Thymus (tissue), 14 donors: ENCODE measurements at places on chromosomes 4 and X. TPM values are rescaled to one million over a fixed set of nuclear protein-coding genes. Genes with fewer than 3 reads are reported as not detected.

DNA sequence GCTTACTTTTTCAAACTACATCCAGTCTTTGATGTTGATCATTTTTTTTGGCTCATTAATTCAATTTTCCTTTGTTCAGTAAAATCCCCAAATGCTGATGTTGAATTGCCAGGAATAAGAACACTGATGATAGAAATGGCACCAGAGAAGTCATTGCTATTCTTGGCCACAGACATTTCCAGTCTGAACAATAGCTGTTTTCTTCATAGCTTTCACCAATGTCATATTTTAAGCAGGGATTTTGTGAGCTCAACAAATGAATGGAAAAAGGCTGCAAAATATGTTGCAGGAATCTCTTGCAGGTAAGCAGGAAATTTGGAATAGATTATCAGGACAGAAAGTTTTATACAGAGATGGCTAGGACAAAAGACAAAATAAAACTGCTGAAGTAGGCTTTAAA lies 40.5 kb upstream of the GLRB start:
- no peak for DNase-seq

DNA sequence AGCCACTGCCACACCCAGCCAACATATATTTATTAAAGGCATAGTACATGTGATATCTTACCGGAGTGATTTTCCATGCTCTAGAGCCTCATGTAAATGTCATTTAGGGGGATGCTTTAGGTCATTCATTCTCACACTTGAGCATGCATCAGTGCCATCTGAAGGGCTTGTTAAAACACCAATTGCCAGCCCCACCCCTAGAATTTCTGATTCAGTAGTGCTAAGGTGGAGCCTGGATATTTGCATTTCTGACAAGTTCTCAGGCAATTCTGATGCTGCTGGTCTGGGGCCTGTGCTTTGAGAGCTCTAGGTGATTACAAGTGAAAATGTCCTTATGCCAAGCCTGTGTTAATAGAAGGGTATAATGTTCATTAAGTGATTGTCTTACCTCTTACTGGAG lies 107.7 kb downstream of the PHEX start:
- no peak for DNase-seq

DNA sequence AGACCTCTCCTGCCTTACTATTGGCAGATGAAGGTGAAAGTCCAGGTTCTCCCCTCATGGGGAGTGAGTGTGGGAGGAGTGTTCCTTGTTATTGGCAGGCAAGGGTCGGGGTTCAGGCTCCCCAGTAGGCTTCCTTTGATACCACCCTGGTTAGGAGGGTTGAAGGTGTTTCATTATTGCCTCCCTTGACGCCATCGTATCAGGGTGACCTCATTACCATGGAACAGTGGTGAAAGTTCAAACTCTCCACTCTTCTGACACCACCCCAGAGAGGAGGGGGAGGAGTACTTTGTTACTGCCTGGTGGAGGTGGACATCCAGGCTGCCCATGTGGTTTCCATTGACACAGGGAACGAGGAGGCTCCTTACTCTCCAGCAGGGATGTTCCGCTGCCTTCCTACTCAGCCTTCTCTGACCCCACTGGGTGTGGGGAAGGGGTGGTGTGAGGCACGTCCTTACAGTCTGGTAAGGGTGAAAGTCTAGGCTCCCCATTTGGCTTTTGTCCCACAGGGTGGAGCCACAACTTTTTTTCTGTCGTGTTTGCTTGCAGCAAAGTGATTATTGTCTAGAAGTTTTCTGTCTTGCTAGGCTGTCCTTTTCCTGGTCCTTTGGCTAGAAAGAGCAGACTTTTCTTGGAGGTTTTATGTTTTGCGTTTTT lies 37.2 kb upstream of the USP9X start:
- DNase-seq, result no peak

DNA sequence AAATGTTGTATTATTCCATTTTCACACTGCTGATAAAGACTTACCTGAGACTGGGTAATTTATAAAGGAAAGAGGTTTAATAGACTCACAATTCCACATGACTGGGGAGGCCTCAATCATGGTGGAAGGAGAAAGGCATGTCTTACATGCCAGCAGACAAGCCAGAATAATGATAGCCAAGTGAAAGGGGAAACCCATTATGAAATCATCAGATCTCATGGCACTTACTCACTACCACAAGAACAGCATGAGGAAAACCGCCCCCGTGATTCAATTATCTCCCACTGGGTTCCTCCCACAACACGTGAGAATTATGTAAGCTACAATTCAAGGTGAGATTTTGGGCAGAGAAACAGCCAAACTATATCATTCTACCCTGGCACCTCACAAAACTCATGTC lies 2535.1 kb downstream of the ARAP2 start:
- no peak for DNase-seq

DNA sequence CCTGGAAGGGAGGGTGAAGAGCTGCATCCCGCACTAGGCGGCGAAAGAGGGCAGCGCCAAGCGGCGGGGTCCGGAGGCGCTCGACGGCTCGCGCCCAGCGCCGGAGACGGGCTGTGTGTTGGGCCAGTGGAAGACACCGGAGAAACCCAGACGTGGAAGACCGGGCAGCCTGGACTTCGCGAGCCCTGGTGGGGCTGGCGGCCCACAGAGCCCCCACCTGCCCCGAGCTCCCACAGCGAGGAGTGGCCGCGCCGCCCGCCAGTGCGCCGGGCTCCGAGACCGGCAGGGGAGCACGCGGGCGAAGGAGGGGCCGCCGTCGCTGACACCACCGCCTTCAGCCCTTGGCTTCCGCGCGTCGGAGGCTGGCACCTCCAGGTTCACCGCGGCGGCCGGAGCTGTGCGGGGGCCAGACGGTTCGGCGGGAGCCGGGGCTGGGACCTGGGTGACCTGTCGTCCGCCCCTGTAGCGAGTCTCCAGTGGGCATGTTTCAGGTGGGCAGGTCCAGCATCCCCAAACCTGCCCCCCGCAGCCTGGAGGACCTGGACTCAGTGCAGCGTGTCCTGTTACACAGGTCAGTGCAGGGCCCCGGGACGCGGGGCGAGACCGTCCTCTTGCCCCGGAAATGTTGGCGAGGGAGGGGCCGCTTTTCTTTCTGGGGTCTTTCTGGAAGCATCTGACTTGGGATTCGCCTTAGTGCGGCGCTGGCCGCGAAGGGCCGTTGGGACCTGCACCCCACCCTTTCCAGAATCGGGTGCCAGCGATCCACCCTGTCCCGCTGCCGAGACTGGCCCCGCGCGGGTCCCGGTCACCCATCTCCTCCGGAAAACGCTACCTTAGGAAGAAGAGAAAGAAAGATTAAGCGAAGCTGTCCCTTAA lies 9.6 kb upstream of the INTU start:
- no peak for DNase-seq

The NXT2 gene
- 12.9 TPM for polyA plus RNA-seq

The AKAP14 gene
- 0.34 TPM for polyA plus RNA-seq

The PIR gene
- 13.0 TPM for polyA plus RNA-seq

The IL1RAPL1 gene
- 0.02 TPM for polyA plus RNA-seq

The DUX4 gene
- 0.02 TPM for polyA plus RNA-seq
